ENCODE measurements at places on chromosomes 2 and 18. TPM values are rescaled to one million over a fixed set of nuclear protein-coding genes. Genes with fewer than 3 reads are reported as not detected.

- H3K27ac ChIP-seq = no peak overlapping the region
- no peaks in the 10 kb centered on the region for H3K4me1 ChIP-seq
- H3K27me3 ChIP-seq = no peaks in the 10 kb centered on the region
- no peak for DNase-seq
- no peaks in the 10 kb centered on the region for H3K36me3 ChIP-seq
- H3K4me3 ChIP-seq = no peak overlapping the region
Measured at GRCh38 chr18:27366151-27366550, 181.0 kb upstream of the CHST9 start.

DNA sequence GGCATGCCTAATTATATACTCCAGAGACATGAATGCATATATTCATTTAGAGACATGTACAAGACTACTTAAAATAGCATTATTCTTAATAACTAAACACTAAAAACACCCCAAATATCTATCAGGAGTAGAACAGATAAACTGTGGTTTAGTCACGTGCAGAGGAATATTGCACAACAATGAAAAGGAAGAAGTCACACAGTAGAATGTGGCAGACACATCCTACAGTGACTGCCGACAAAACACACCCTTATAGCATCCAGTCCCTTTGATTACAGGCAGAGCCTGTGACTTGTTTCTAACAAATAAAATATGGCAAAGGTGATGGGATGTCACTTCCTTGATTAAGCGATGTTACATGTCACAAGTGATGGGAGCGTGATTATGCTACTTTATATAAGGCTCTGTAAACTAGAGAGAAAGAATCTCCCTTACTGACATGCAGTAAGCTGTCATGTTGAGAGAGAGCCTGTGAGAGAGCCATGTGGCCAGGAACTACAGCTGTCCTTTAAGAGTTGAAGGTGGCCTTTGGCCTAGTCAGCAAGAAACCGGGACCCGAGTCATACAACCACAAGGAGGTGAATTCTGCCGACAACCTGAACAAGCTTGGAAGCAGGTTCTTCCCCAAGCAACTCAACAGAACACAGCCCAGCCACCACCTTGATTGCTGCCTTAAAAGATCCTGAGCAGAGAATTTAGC, 39.1 kb upstream of the LGALSL start:
- DNase-seq = no peak
- no peaks in the 10 kb centered on the region for H3K27me3 ChIP-seq
- H3K36me3 ChIP-seq = no peaks in the 10 kb centered on the region
- H3K4me3 ChIP-seq = no peak overlapping the region
- no peaks in the 10 kb centered on the region for H3K4me1 ChIP-seq

DNA sequence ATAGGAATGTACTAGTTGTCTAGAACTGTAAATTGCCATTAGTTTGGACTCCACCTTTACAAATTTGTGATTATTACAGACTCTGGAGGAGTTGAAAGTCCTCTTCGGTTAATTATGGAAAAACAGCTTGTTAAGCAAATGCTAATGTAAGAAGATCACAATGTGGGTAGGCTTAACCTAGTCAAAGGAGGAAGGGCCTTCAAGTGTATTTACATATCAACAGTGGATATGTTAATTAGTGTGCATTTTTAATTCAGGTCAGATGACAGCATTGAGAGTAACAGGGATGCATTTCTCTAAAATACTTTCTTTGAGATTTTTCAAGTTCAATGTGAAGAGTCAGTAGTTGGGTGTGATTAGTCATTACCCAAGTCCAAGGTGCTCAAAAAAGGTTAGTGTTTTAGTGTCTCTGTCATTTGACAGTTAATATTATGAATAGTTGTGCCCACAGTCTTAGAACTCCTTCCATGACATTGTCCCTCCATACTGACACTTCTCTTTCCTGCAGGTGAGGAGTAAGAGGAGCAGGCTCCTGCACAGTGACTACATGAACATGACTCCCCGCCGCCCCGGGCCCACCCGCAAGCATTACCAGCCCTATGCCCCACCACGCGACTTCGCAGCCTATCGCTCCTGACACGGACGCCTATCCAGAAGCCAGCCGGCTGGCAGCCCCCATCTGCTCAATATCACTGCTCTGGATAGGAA, 28.0 kb downstream of the CD28 start:
- no peak overlapping the region for H3K27ac ChIP-seq
- H3K27me3 ChIP-seq = no peaks in the 10 kb centered on the region
- H3K36me3 ChIP-seq = no peaks in the 10 kb centered on the region
- DNase-seq = no peak
- H3K4me3 ChIP-seq = no peak overlapping the region

The ALLC gene
- total RNA-seq = not detected

DNA sequence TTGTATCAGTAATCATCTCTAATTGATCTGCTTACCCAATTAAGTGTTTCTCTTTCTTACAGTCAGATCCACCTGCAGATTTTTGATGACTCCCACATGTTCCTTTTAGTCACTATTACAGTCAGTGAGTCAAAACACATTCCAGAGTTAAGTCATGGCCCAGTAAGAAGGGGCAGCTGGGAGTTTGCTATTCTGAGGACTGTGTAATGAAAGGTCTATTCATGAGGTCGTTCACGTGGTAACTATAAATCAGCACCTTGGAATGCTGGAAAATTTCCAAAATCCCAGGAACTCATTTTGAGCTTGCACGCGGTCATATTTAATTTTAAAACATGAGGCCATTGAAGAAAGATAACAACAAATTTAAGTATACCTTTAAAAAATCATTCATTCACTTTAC, 252.5 kb downstream of the XIRP2 start:
- no peak overlapping the region for H3K27ac ChIP-seq
- DNase-seq = no peak
- H3K4me1 ChIP-seq = no peaks in the 10 kb centered on the region
- no peaks in the 10 kb centered on the region for H3K27me3 ChIP-seq

- H3K27ac ChIP-seq = no peak overlapping the region
- no peak for DNase-seq
- H3K27me3 ChIP-seq = no peaks in the 10 kb centered on the region
Measured at GRCh38 chr2:79116997-79117928, 3.0 kb upstream of the REG1A start.

DNA sequence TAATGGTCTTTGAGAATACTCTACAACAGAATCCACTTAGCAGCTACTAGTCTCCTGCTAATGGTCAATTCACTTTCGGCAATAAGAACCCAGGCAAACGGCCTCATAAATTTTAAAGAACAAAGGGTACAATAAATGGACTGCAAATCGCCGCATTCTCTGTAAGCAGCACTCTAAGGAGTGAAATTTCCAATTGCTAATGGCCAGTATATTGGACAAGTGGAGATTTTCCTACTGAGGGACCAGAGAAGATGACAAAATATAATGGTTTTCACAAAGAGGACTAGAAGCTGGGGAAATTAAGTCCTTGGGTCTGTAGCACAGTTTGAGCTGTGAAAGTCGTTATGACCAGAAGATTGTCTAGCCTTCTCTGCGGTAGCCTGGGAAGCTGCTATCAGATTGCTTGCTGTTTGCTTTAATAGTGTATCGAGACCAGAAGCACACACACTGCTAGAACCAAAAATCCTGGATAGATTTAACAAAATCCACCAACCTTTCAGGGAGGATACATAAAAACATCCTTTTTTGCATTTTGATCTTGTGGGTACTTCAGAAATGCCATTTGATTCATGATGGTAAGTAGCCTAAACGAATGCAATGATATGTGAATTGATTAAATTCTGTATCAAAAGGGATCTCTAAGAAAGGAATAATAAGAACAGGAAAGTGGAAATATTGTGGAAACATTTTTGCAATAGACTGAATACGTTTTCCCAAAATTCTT, 53.6 kb upstream of the ATP8B1 start:
- H3K27ac ChIP-seq = no peak overlapping the region
- no peak for DNase-seq
- no peaks in the 10 kb centered on the region for H3K27me3 ChIP-seq
- no peak overlapping the region for H3K4me3 ChIP-seq
- H3K36me3 ChIP-seq = no peaks in the 10 kb centered on the region
- no peaks in the 10 kb centered on the region for H3K4me1 ChIP-seq

DNA sequence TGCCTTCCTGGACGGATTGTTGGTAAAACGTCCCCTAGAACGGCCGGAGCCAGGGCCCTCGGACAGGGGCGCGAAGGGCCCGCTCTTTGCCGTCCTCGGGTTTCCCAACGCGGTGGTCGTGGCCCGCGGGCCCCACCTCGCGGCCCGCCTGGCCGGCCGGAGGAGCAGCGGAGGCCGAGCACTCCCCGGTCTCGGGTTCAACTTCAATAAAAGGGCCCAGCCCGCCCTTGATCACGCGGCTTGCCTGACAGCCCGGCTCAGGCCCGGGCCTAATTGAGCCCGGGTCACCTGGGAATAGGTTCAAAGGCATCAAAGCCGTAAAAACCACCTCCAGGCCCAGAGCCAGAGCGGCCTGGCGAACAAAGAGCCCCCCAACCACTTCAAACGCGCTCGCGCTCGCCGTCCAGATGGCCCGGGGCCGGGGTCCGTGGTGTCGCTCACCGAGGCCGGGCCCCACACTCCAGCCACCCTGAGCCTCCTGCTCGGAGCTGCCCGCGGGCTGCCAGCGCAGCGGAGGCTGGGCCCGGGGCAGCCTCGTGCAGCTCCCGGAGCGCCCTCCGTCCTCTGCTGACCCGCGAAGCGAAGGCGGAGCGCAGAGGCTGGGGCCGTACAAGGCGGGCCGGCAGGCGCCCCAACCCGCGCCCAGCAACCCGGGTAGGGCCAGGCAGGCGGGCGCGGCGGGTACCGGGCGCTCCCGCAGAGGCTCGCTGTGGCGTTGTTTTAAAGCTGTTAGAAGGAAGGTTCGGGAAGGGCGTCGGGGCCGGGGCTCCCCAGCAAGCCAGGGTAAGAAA, 1.1 kb upstream of the TWIST2 start:
- H3K4me1 ChIP-seq = peaks cover 2% of the 10 kb centered on the region
- H3K27me3 ChIP-seq = peaks cover 17% of the 10 kb centered on the region
- no peak overlapping the region for H3K4me3 ChIP-seq

- H3K27me3 ChIP-seq = no peaks in the 10 kb centered on the region
- H3K36me3 ChIP-seq = no peaks in the 10 kb centered on the region
- H3K4me3 ChIP-seq = no peak overlapping the region
- H3K27ac ChIP-seq = no peak overlapping the region
Measured at GRCh38 chr2:228417956-228418355, 236.5 kb upstream of the SPHKAP start.

GRCh38 chr2:121058852-121059558, 226.0 kb downstream of the TFCP2L1 start:
- no peaks in the 10 kb centered on the region for H3K36me3 ChIP-seq
- H3K27me3 ChIP-seq = no peaks in the 10 kb centered on the region
- no peak overlapping the region for H3K4me3 ChIP-seq
- no peak overlapping the region for H3K27ac ChIP-seq

The UPP2 gene
- not detected for total RNA-seq

DNA sequence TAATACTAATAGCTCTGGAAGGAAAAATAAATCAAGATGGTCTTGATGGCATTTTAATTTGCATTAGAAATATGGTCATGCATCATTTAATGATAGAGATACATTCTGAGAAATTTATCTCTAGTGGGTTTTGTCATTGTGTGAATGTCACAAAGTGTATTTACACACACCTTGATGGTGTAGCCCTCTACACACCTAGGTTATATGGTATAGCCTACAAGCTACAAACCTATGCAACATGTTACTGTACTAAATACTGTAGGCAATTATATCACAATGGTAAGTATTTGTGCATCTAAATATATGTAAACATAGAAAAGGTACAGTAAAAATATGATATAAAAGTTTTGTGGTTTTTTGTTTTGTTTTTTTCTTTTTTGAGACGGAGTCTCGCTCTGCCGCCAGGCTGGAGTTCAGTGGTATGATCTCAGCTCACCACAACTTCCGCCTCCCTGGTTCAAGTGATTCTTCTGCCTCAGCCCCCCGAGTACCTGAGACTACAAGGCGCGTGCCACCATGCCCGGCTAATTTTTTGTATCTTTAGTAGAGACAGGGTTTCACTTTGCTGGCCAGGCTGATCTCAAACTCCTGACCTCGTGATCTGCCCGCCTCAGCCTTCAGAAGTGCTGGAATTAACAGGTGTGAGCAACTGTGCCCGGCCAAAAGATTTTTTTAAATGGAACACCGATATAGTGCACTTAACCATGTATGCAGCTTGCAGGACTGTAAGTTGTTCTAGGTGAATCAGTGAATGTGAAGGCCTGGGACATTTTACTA, 83.7 kb upstream of the UBXN4 start:
- peaks cover 12% of the 10 kb centered on the region for H3K36me3 ChIP-seq
- H3K27me3 ChIP-seq = no peaks in the 10 kb centered on the region
- H3K27ac ChIP-seq = no peak overlapping the region

DNA sequence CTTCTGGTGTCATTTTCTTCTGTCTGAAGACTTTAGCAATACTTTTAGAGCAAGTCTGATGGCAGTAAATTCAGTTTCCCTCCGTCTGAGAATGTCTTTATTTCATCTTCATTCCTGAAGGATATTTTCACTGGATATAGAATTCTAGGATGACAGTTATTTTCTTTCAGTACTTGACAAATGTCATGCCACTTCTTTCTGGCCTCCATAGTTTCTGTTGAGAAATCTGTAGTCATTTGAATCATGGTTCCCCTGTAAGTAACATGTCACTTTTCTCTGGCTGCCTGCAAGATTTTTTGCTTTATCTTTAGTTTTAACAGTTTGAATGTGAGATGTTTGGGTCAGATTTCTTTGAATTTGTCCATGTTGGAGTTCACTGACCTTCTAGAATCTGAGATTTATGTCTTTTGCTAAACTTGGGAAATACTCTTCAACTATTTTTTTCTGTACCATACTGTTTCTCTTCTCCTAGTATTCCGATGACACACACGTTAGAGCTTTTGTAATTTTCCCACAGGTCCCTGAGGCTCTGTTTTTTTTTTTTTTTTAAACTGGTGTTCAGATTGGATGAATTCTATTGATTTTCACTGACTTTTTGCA, 30.2 kb downstream of the RMND5A start:
- H3K4me3 ChIP-seq = no peak overlapping the region
- H3K4me1 ChIP-seq = no peaks in the 10 kb centered on the region
- H3K36me3 ChIP-seq = peaks cover 42% of the 10 kb centered on the region
- H3K27ac ChIP-seq = no peak overlapping the region

DNA sequence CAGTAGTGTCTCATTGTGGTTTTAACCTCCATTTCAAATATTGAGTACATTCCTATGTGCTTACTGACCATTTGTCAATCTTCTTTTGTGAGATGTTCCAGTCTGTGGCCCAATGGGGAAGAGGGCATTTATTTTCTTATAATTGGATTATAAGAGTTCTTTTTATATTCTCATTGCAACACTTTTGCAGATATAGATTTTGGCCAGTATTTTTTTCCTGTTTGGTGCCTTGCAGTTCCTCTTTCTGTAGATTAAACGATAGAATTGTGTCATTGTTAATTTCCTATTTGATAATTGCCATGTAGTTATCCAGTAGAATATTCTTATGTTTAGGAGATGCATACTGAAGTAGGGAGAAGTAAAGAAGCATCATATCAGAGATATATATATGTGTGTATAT, 56.4 kb upstream of the CYTIP start:
- H3K36me3 ChIP-seq = no peaks in the 10 kb centered on the region
- no peaks in the 10 kb centered on the region for H3K27me3 ChIP-seq
- no peaks in the 10 kb centered on the region for H3K4me1 ChIP-seq
- H3K4me3 ChIP-seq = no peak overlapping the region
- H3K27ac ChIP-seq = no peak overlapping the region

The ORC2 gene
- 48.5 TPM for total RNA-seq

The DOK6 gene
- not detected for total RNA-seq

Measured in natural killer cell (primary cell).